ENCODE measurements at places on chromosomes 4 and X.

DNA sequence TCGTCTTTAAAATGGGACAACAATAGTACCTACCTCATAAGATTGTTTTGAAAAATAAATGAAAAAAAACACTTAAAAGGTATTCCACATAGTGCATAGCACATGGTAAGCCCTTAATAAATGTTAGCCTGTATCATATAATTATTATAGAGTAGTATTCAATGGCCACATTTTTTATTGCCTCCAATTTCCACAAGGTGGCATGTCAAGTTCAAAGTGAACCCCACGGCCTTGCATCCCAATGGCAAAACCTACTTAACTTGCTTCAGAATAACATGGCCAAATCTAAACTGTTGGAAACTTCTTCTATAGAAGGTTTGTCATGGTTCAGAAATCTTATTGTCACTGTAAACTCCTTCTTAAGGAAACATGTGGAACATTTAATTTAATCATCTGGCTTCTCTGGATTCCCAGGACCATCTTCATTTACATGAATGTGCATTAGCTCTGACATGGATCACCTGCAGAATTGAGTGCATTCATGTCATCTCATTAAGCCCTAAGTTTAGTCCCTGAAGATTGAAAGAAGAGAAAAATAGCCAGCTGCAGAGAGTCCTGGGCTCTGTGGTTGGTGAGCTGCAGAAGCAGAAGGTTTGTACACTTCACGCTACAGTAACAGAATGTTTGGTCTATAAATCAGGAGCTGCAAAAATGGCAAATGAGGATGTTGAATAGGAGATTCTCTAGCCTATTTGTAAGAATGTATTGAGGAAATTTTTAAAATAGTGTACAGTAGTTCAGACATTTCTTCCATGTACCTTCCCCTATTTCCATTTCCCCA, 61.0 kb downstream of the ANXA3 start:
- no peak for DNase-seq

DNA sequence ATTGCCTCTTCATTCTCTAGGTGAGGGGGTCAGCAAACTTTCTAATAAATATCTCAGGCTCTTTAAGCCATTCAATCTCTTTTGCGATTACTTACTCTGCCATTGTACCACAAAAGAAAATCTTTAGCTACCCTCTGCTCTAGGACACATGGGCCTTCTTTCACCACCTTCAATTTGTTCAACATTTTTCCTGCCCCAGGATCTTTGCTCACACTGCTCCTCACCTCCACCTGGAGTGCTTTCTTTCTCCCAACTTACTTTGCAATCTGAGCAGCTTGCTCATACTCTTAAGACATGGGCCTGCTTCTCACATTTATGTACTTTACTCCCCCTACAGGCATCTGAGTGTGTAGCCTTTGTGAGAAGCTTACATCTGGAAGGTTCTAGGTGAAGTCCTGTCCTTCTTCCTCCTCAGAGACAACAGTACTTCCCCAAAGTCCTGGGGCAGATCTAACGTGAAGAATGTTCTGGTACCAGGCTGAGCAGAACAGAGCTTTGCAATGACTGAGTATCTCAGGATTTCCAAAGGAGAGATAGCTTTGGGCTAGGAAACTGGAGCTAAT, 55.0 kb upstream of the PRDM5 start:
- DNase-seq = no peak

- no peak for DNase-seq
These were observed 47.6 kb downstream of the MID1IP1 start for GRCh38 chrX:38848671-38849455.

DNA sequence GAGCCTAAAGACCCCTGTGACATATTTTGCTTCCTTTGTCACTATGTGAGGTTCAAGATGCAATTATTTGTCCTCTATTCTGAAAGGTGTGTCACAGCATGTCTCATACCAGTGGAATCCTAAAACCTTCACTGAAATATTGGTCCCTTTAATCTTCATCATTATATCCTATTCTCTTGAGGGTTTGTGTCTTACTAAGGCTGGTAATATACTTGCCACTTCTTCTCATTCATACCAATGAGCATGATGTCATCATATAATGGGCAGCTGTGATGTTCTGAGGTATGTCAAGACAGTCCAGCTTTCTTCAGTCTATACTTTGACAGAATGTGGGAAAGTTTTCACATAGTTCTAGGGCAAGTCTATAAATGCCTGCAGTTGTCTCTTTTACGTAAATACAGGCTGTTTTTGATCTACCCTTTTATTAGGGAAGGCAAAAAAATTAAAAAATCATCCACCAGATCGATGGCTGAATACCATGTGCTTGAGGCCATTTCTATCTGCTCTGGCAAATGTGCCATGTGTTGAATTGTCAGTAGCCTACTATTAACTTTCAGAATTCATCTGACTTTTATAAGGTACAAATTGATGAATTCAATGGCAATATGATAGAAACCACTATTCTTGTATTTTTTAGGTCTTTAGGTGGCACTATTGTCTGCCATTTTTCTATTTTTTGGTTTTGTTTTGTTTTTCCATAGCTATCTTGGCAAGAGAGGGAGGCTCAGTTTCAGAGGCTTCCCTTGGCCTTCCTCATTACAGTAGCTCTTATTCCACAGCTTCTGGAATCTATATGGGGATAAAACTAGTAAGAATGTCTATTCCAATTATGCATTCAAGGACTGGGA, 209.0 kb downstream of the PPARGC1A start:
- DNase-seq = no peak

DNA sequence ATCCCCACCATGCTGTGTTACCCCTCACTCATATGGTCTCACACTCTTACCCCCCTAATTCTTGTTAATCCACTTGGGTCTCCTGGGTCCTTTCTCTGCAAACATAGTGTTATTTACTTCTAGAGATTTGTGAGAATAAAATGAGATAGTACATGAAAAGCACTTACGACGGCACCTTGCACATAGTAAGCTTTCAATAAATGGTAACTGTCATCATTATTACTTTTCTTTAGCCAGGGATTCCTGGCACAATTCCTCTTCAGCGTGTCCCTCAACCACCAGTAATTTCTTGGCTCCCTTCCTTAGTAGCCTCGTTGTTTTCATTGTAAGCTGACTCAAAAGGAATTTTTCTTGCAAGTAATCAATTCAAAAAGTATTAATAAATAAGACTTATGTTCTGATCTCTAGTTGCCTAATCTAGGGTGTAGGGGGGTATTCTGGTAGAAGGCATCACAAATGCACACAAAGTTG, 30.1 kb upstream of the RBMX start:
- DNase-seq = no peak

- no peak for DNase-seq
These were observed 735.8 kb upstream of the ATOH1 start for GRCh38 chr4:93092765-93093164.

DNA sequence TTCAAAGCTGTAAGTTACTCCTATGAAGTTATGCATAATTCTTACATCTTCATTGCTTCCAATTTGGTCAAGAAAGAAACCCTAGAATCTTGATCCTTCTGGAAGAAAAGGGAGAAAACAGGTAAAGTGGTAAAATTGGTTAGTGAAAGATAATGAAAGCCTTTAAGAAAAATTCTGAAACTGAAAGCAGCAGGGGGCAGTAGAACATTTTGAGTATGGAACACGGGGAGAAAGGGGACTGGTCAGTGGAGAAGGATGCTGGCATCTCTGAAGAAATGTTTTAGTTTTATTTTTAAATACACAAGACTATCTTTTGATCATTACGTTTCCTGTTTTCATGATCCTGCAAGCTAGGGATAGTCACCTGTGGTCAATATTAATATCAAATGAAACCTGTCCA, 54.3 kb downstream of the SLIT2 start:
- DNase-seq = no peak

DNA sequence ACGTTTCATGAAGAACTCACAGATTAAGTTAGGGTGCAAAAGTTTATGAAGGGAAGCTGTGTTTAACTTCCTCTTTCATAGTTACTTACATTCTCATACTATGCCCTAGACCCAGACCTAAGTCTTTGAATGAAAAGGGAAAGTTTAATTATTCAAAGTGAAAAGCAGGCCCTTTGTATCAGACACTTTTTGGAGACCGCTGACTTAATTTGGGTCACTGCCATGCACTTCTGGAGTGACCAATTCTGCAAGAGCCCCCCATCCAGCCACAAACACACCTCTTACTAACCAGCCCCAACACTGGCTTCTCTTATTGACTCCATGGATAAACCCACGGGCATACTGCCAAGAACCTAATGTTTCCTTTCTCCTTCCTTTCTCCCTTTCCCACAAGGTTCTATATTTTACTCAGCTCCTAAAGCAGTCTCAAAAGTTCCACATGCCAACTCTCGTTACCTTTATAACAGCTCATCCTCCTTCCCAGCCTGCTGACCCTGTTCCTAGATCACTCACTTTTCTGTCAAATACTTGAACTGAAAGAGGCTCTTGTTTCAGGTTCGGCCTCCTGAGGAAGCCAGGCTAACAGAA, 34.5 kb downstream of the ABCE1 start:
- DNase-seq = no peak

Measured in stimulated activated CD4-positive, alpha-beta T cell treated with anti-CD3 and anti-CD28 coated beads, Interleukin-4, amount 100 ng/mL, for 24 hours (primary cell).